ENCODE measurements at places on chromosomes 6 and 20.
A peak's percentile ranks its signal among the peaks of the same experiment; 100 is the strongest.

- DNase-seq: no peak
These were observed 104.4 kb downstream of the MRPL14 start for GRCh38 chr6:44022671-44023352.

GRCh38 chr20:8390037-8390433, 258.0 kb downstream of the PLCB1 start:
- no peak for DNase-seq

GRCh38 chr20:33653900-33654596, 8.1 kb upstream of the C20orf144 start:
- DNase-seq: no peak

- no peak for DNase-seq
These were observed 1.7 kb downstream of the FAXC start for GRCh38 chr6:99347804-99348203.

DNA sequence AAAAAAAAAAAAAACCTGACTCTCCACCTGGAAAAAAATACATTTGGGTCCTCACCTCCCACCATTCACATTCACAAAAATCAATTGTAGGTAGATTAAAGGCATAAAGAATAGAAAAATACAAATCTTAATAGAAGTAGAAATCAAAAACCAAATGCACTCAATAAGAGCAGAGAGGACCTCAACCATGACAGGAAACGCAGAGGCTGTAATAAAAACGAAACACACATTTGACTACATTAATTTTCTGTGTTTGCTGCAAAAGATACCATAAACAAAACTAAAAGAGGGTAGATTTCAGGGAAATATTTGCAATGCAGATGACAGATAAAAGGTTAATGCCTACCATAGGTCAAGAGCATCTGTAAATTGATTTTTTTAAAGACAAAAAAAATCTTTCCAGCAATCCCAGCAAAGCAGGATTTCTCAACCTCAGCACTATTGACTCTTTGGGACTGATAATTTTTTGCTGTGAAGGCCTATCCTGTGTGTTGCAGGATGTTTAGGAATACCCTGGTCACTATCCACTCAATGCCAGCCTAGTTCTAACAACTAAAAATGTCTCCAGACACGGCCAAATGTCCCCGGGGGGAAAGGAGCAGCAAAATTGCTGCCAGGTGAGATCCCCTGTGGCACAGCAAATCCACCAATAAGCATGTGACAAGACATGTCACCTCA, 9.1 kb downstream of the ETV7 start:
- DNase-seq: no peak

GRCh38 chr6:163460307-163460782, 45.8 kb downstream of the QKI start:
- DNase-seq: peak; percentile 36

GRCh38 chr6:139161817-139162284, 27.0 kb downstream of the HECA start:
- no peak for DNase-seq

- DNase-seq: no peak
These were observed 147.5 kb downstream of the ERMARD start for GRCh38 chr6:169898788-169899480.

- no peak for DNase-seq
These were observed 220.7 kb downstream of the UST start for GRCh38 chr6:148967541-148967956.

DNA sequence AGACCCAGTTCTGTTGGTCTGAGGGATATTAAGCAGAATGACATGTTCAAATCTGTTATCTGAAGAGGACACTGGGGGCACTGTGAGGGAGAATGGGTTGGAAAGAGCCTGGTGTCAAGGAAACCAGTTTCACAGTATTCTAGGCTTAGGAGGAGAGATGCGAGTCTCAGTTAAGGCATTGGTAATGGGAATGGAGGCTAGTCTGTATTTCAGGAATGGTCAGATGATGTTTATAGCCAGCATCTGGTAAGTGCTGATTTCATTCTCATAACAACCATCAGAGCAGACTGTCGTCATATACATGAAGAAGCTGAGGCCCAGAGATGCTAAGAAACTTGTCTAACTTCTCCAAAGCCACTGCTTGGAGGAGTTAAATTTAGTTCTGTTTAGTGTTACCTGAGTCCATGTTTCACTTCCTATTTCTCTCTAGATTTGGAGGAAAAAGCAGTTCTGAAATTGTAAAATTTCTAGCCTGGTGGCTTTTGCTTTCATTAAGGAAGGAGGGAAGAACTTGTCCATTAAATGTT, 242.0 kb downstream of the ARID1B start:
- DNase-seq: peak; percentile 22

GRCh38 chr20:48326868-48327267, 500.9 kb downstream of the PREX1 start:
- no peak for DNase-seq

- DNase-seq: no peak
These were observed 7.0 kb downstream of the BPIFB2 start for GRCh38 chr20:33014336-33015113.

DNA sequence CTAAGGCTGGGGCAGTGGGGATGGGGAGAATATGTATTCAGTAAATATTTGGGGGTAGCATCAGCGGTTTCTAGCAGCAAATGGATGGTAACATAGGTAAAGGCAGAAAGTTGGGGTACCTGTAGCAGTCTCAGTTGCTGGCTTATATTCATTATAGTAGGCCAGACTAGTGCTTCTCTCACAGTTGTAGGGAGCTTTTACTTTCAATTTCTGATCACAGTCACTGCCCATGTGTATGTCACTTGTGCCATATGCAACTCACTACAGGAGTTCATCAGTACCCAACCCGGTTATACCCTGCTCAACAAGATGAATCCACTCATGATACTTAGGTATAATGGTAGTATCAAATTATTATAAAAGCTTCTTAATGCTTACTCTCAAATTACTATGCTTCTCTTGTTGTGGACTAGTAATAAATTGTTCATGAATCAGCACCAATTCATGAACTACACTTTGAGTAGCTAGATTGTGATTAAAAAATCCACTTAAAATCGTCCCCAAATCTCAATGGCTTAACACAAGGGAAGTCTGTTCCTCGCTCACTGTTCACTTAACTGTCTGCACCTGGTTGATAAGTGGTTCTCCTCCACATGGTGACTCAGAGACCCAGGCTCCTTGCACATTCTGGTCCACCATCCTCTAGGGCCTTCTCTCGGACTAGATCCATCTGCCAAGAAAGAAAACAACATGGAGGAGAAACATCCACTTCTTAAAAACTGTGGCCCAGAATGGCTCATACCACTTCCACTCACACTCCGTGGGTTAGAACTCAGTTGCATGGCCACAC, 31.3 kb upstream of the MYLIP start:
- no peak for DNase-seq

DNA sequence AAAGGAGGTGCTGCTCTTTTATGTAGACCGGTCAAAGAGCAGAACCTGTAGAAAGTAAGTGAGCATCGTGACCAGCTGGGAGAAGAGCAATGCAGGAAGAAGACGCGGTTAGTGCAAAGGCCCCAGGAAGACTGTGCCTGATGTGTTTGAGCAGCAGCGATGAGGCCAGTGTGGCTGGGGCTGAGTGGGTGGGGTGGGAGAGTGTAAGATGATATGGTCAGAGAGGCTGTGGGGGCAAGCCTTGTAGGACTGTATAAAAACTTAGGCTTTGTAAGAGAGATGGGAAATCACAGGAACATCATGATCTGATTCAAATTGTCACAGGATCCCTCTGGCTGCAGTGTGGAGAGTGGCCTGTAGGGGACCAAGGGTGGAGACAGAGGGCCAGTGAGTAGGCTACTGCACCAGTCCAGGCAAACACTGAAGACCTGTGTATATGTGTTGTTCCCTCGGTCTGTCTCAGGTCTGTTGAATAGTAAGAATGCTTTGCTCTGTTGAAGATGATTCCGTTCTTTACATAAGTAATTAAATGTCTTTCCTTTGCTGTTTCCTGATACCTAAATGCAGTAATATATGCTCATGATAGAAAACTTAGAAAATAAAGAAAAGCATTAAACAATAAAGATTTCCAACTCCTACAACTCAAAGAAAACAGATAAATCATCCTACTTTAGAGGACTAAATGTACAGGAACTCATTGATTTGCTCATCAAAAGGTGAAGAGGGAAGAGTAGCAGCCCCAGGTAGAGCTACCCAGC, 23.6 kb upstream of the WFDC2 start:
- peak; percentile 28 for DNase-seq

- no peak for DNase-seq
These were observed 113.6 kb upstream of the SLC22A16 start for GRCh38 chr6:110589865-110590513.

DNA sequence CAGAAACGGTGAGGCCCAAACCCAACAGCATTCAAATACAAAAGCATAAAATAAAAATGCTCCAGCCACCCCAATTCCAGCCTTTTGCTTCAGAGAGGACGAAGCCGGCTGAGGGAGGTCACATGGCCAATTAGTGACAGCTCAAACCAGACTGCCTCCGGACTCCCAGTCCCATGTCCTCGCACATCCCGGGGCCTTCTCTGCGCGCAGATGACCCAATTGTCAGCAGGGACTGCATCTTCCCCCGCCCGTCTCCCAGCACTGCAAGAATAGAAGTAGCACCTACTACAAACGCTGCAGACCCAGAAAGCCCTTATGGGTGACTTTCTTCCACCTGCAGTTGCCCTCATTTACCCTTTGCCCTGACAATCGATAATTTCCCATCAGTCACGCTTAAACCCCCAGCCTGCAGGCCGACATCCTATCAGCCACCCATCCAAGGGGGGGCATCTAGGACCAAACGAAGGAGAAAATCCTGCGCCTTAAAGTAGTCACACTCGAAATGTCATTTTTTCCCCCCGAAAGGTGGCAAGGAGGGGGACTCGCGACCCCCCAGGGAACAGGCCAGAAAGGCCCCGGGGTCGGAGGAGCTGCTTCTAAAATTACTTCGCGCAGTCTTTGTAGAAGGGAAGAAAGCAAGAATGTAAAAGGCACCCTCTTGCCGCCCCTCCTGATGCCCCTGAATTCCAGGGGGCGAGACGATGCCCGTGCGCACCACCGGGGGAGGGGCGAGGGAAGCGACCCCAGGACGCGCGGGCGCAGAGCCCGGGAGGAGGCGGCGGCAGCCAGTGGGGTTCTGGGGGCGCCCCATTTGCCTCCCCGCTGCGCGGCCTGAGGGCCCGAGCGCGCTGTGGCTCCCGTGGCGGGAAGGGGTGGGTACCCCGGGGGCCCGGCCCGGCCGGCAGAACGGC, 792 bp downstream of the SLC23A2 start:
- DNase-seq: peak; percentile 54

GRCh38 chr20:2805689-2806350, 5.4 kb upstream of the CPXM1 start:
- DNase-seq: no peak

GRCh38 chr6:56739836-56740815, 97.4 kb upstream of the DST start:
- DNase-seq: no peak

GRCh38 chr6:88614316-88614877, 349.0 kb downstream of the RNGTT start:
- no peak for DNase-seq

DNA sequence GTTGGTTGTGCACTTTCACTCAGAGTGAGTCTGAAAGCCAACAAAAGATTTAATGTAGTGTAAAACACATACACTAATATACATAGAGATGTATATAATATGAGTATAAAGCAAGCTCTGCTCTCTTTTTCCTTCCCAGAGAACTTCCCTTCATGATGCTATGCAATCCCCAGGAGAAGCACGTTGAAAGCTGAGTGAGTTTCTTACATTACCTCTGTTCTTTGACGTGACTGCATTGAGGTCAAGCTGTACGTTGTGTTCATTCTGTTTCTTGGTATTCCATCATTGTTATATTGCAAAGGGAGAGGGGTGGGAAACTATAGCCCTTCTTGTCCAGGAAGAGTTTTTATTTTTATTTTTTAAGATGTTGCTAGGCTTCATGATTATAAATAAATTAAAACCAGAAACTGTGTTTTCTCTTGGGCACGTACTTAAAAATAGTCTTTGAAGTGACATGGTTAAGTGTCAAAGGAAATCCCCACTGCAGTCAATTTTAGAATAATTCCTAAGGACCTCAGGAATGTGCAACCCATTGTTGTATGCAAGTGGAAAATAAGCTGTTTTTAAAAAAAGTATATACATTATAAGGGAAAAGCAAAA, 651.0 kb downstream of the CD109 start:
- DNase-seq: no peak

GRCh38 chr6:66623050-66623449, 916.0 kb upstream of the EYS start:
- no peak for DNase-seq

DNA sequence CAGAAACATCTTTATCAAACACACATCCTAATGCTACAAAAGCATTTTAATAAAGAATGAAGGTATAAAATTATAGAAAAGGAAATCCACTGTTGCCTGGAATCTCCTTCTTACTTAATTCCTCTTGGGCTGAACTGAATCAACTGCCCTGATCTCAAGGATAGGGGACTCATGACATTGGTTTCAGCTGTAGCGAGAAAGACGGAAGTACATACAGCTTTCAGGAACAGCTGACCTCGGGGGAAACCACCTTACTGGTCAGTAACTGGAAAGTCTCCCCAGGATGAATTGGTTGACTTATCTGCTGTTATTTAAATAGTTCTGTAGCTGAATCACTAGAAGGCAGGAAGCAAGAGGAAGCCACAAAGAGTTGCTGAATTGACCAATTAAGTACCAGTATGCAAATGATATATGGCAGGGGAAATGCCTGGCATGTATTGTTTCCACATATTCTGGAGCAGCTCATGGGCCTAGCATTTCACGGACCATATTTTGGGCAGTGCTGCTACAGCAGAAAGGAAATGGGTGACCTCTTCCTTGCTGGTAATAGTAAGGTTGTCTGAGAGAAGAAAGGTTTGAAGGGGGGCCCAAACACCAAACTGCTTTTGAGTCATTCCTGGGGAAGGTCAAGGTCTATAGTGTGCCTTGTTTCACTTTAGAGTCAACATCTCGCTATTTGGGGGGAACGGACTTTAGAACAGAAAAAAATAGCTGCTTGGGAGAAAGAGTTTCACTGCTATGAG, 43.7 kb upstream of the MAP7 start:
- peak; percentile 99 for DNase-seq

GRCh38 chr20:48187851-48188250, 402.6 kb upstream of the SULF2 start:
- DNase-seq: peak; percentile 81

DNA sequence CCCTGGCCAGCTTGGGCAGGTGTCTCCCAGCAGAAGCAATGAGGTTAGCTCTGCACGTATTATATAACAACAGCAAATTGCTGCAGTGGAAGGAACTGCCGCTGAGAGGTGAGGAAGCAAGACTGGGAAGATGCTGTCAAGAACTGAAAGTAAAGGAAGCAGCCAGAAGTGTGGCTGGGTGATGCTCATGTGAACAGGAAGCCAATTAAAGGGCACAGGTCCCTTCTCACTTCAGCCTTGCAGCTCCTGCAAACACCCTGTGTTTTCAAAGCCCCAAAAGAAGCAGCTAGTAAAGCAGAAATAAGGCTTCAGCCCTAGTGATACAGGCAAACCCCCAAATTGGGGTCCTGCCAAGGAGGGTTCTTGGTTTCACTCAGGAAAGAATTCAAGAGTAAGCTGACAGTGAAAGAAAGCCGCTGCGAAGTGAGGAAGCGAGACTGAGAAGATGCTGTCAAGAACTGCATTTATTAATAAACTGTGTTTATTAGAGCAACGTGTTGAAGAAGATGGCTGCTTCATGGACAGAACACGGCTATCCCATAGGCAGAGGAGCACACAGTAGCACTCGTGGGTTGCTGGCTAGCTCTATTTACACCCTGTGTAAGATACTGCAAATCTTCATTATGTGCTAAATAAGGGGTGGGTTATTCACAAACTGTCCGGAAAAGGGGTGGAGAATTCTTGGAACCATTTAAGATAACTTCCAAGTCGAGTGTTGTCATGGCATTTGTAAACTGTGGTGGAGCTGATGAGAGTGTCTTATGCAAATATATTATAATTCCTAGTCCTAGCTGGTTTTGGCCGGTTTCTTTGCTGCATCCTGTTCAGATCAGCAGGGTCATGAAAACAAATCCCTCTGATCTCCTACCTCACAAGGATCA, 152.2 kb downstream of the LINC00237 start:
- no peak for DNase-seq
